ENCODE measurements at places on chromosomes 16 and 17.

DNA sequence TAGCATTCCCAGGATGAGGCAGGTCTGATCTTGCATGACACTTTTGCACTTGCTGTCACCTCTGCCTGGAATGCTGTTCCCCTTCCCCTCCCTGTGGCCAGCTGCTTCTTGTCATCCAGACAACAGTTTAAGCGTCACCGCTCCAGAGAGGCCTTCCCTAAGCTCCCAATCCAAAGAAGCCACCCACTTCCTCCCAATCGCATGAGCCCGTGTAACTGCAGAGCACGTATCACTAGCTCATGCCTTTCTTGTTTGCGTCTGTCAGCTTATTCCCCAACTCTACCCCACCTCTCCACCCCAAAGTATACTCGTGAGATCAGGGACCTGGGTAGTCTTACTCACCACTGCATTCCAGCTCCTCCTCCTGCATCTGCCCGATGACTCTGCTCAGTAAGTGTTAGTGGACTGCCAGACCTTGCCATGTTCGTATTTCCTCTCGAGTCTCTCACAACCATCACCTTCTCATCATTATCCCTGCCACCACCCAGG, 92.8 kb downstream of the GAS7 start:
- no peak for DNase-seq

DNA sequence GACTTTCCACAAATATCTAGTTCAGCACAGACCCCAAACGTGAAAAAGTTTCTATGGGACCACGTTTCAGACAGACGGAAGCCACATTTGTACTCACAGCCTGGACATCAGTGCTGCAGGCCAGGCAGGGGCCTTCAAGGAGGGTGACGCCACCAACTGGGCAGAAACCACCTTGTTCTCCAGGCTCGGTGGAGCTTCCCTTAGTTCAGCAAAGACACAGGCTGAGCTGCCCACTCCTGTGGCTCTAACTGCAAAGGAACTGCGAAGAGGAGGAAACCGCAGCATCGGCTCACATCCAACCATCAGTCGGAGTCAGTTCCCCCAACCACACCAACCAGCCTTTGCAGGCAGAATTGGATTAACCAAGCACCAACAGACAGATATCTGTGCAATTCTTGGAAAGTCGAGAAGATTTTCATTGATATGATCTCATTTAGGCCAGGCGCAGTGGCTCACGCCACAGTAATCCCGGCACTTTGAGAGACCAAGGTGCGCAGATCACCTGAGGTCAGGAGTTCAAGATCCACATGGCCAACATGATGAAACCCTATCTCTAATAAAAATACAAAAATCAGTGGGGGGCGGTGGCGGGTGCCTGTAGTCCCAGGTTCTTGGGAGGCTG, 73.3 kb upstream of the CNEP1R1 start:
- DNase-seq = no peak

- no peak for DNase-seq
Measured at GRCh38 chr16:8258523-8258922, 331.8 kb downstream of the TMEM114 start.

DNA sequence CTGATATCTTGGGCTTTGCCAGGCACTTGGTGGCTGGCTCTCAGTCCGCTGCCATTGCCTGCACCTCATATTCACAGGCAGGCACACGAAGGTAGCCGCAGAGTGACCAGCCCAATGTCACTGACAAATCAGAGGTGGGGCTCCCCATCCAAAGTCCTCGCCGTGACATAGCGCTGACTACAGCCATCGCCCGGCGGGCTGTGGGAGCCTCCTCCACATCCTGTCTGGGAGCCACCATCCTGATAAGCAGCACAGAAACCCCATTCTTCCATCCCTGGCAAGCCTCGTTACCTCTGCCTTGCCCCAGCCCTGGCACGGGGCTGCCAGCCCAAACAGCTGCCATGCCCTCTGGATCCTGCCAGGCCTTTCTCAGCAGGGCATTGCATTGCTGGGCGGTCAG, 437.8 kb downstream of the SLC39A11 start:
- DNase-seq = peak; percentile 33

GRCh38 chr16:66651965-66652364, 44.6 kb downstream of the CMTM4 start:
- no peak for DNase-seq
